ENCODE measurements at places on chromosomes 4 and X. TPM values are rescaled to one million over a fixed set of nuclear protein-coding genes. Genes with fewer than 3 reads are reported as not detected.

AREG gene
- total RNA-seq: not detected

SGMS2 gene
- 135 TPM for total RNA-seq

PDE5A gene
- total RNA-seq: 109 TPM

PITX2 gene
- total RNA-seq: 7.8 TPM

INTS6L gene
- 8.2 TPM for total RNA-seq

EPGN gene
- total RNA-seq: 0.32 TPM

PDE6B gene
- total RNA-seq: under 0.01 TPM

NUDT11 gene
- 12.1 TPM for total RNA-seq

CBLL2 gene
- total RNA-seq: not detected

CLGN gene
- total RNA-seq: 1.6 TPM

GPR119 gene
- not detected for total RNA-seq

SPANXA2 gene
- total RNA-seq: not detected

ODAPH gene
- not detected for total RNA-seq

TBC1D14 gene
- total RNA-seq: 42.3 TPM

DDX60 gene
- total RNA-seq: 19.0 TPM

PPBP gene
- not detected for total RNA-seq

ZFX gene
- 66.4 TPM for total RNA-seq

TRIM75 gene
- total RNA-seq: 0.32 TPM

SPANXN3 gene
- not detected for total RNA-seq

S100G gene
- total RNA-seq: not detected

RTL5 gene
- total RNA-seq: 1.3 TPM

SSX2 gene
- not detected for total RNA-seq

F8A2 gene
- not detected for total RNA-seq

GYPA gene
- total RNA-seq: not detected

PASD1 gene
- not detected for total RNA-seq

USP51 gene
- 3.5 TPM for total RNA-seq

ZNF157 gene
- under 0.01 TPM for total RNA-seq

STK32B gene
- 1.3 TPM for total RNA-seq

NAAA gene
- 23.5 TPM for total RNA-seq

F9 gene
- total RNA-seq: not detected

PLP1 gene
- total RNA-seq: under 0.01 TPM

PAGE2 gene
- not detected for total RNA-seq

TASL gene
- not detected for total RNA-seq

RAB40A gene
- 0.43 TPM for total RNA-seq

CFI gene
- total RNA-seq: 18.4 TPM

FOXR2 gene
- not detected for total RNA-seq

USP26 gene
- not detected for total RNA-seq

MAGEA1 gene
- total RNA-seq: not detected
